GM19239 (cell line): ENCODE measurements at places on chromosomes 12 and 14.

DNA sequence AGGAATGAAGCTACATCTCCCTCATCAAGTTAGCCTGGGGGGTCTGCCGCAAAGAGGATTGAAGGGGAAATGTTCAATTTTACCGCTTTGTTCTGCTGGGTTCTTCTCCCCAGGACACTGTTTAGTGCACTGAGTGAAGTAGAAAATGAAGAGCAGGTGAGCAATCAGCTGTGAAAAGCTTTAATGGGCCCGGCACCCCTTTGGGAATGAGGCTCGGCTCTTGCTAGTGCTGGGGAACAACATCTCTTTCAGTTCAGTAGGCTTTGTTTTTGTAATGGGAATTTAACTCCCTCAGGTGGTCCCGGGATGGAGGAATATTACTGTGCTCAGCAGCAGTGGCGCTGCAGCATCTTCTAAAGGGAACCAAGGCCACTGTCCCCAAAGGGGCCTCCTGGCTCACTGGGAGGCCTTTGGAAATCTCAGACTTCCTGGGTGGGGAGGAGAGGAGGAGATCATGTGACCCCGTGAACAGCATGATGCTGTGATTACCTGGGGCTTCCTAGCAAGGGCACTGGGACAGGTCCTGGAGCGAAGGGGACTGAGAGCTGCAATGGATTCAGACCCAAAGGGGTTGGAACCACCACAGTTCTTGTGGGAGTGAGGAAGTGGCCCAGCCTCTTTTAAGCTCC lies 85.2 kb upstream of the MAX start:
- DNase-seq, result no peak

GRCh38 chr12:57550641-57551549 lies 1.1 kb downstream of the KIF5A start:
- DNase-seq, result no peak

DNA sequence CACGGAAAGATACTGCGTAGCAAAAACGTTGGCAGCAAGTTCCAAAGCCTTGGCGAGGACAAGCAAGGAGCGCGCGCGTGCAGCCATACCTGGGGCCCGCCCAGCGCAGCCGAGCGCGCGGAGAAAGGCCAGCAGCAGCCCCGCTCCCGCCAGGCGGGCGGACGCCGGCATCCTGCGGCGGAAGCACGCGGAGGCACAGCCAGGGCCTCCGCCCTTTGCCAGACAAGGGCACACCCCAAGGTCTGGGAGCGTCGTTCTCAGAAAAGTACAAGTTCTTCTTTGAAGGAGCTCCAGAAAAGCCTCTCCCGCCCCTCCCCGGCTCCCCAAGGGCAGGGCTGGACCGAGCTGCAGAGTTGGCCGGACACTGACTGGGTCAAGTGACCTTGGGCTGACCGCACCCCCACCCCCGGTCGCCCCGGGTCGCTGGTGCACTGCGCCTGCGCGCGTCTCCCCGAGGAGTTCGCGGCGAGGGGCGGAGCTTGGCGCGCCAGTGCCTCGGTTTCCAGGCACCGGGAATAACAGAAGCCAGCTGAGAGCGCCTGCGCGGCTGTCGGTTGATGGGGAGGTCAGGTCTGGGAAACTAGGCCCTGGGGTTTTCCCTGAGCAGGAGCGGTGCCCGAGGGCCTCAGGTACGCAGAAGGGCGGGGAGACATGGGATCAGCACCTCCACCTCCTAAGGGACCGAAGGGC lies at the start of gene ZC2HC1C:
TSS of gene ZC2HC1C (plus strand) at position 521 of the 690 bp plus-strand sequence. CDS start 933 bp downstream, outside the sequence.
- DNase-seq, result peak; percentile 57

GRCh38 chr12:123519141-123520001 lies 14.1 kb downstream of the RILPL1 start:
- DNase-seq, result no peak

- DNase-seq, result peak; percentile 12
Observed at GRCh38 chr14:103819503-103820307, 27.7 kb downstream of the PPP1R13B start.

GRCh38 chr14:24080888-24081738 lies 9.8 kb downstream of the CPNE6 start:
- peak; percentile 86 for DNase-seq

DNA sequence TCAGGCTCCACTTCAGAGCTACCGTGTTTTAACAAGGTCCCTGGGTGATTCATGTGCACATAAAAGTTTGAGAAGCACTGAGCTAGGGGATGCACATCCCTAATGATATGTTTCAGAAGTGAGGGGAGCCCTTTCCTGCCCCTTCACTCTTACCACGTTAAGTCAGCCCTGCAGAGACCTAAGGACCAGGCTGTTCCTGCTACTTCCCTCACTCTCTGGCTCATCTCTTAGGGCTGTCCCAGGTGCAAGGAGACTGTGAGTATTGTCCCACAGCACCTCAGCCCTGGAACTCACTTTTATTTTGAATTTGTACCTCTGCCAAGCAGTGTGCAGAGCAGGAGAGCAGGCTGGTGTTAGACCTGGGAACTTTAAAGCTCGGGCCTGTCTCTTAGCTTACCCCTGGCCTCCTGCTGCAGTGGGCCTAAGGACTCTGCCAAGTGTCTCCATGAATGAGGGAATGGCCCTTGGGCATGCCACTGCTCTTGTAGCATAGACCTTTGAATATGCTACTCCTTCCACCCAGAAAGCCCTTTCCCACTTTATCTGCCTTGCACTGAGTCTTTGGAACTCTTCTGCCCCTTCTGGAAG lies 11.0 kb upstream of the SUSD6 start:
- DNase-seq, result no peak

GRCh38 chr14:69644814-69645213 lies 33.4 kb downstream of the SUSD6 start:
- no peak for DNase-seq

- DNase-seq, result peak; percentile 34
Observed at GRCh38 chr14:22837114-22837749, 847 bp downstream of the MMP14 start.

DNA sequence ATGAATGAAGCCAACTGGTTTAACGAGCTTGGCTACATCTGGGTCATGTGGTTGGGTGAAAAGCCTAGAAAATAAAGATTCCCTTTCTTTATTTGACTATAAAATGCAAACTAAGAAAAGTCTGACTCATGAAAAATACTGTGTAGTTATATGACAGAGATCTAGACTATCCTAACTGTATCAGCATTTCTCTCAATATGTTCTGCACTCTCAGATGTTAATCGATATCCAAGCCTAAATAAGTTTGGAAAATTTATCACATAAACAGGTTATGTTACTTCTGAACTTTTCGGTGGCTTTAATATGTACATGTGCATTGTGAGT lies 133.1 kb downstream of the DAAM1 start:
- DNase-seq, result no peak

GRCh38 chr14:64656986-64657385 lies 47.2 kb upstream of the PLEKHG3 start:
- no peak for DNase-seq

DNA sequence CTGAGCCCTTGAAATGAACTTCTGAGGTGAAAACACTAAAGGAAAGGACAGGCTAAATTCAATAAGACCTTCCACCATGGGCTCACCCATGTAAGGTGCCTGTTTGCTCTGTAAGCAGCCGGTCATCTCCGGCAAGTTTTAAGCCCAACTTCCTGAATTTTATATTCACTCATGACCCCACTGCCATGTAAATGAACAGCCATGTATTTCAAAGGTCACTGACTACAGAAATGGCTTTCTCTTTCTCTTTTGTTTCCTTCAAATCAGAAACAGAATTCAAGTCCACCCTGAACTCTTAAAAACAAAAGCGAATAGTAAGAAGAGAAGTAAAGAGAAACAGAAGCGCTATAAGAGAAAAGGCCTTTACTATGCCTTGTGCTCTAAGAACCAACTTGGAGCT lies 61.7 kb upstream of the OVCH1 start:
- DNase-seq, result no peak

GRCh38 chr12:120630104-120630892 lies 10.1 kb upstream of the CABP1 start:
- no peak for DNase-seq

- no peak for DNase-seq
Observed at GRCh38 chr12:30939234-30939633, 12.7 kb downstream of the TSPAN11 start.

- no peak for DNase-seq
Observed at GRCh38 chr12:96303653-96304052, 96.6 kb downstream of the CDK17 start.

DNA sequence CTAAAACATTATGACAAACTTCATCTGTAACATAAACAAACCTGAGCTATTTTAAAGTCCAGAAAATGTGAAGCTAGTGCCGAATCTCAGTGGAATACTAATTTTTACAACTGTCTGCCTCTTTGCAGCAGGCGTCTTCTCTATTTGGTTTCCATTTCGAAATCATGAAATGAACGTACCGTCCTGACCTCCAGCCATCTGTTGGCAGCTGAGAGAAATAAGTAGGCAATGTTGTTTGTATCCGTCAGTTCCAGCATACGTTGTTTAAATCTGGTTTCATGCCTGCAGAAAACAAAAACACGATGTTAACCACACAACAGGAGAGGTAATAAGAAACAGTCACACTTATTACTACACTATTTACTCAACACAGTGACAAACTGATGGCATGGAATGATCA lies 54.3 kb upstream of the KCNJ8 start:
- no peak for DNase-seq

DNA sequence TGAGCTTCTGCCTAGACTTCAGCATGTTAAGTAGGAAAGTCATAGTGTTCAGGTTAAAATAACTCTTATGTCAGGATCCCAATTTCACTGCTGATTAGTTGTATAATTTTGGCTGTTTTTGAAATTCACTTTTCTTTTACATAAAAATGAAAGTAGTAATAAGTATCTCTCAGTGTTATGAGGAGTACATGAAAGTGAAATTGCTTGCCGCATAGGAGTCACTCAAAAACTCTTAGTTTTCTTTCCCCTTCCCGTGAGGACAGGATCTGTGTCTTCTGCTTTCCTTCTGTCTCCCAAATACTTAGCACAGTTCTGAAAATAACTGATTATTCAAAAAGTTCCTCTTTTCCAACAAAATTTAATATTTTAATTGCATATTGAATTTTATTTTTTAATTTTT lies 100.5 kb downstream of the SLC38A4 start:
- no peak for DNase-seq

DNA sequence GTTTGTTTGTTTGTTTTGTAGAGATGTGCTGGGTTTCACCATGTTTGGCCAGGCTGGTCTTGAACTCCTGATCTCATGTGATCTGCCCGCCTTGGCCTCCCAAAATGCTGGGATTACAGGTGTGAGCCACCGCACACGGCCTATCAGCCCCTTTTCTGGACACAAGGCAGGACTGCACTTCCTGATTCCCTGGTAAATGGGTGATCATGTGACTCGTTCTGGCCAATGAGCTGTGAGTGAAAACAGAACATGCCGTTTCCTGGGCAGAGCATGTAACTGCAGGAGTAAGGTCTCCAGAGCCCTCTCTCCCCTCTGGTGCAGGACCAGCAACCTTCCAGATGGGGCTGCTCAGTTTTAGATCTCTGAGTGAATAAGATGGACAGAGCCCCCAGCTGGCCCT lies 92.7 kb downstream of the ITPK1 start:
- no peak for DNase-seq

DNA sequence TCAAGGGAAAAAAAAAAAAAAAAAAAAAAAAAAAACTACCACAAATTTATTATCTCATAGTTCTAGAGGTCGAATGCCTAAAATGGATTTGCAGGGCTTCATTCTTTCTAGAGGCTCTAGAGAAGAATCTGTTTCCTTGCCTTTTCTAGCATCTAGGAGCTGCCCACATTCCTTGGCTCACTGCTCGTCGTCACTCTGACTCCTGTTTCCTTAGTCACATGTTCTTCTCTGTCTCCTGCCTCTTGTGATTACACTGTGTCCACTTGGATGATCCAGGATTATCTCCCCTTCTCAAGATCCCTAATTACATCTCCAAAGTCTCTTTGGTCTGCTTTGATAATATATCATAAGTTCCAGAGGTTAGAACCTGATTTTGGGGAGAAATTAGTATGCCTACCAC lies 88.7 kb downstream of the HECTD1 start:
- no peak for DNase-seq

GRCh38 chr14:96095581-96096476 lies 56.7 kb downstream of the C14orf132 start:
- no peak for DNase-seq

DNA sequence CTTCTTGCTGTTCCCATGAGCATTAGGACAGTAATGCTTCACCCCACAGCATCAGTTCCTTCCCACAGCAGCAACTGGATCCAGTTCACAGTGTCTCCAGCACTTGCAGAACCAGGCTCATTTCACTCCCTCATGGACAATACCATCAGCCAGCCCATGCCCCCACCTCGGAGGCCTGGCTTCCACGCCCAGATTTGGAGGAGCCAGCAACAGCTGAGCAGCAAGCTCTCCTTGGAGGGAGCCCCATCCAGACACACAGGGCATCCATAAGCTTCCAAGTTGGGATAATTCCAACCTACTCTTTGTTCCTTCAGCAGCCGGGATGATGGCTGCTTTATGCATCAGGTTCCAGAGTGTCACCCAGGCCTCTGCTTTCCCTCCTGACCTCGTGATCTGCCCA lies 250.0 kb downstream of the GLT1D1 start:
- DNase-seq, result no peak

- no peak for DNase-seq
Observed at GRCh38 chr12:91588874-91589454, 406.3 kb upstream of the DCN start.

GRCh38 chr12:124479680-124480468 lies 87.5 kb downstream of the NCOR2 start:
- no peak for DNase-seq

DNA sequence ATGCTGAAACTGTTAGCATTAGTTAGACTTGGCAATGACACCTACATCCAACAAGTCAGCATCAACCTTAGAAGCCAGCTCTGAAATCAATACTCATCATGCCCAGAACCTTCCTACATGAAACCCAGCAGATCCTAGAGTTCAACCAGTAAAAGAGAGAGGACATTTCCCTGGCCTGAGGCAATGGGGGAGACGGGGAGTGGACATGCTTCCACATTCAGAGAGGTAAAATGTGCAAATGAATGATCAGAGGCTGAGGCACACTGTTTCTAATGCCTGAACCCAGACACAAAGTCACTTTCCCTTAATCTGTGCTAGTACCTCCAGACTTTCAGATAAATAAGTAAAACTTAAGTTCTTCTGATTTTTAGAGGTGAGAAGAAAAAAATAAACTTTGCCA lies 34.5 kb downstream of the ERO1A start:
- no peak for DNase-seq

GRCh38 chr14:81313200-81313599 lies 86.9 kb downstream of the STON2 start:
- no peak for DNase-seq

DNA sequence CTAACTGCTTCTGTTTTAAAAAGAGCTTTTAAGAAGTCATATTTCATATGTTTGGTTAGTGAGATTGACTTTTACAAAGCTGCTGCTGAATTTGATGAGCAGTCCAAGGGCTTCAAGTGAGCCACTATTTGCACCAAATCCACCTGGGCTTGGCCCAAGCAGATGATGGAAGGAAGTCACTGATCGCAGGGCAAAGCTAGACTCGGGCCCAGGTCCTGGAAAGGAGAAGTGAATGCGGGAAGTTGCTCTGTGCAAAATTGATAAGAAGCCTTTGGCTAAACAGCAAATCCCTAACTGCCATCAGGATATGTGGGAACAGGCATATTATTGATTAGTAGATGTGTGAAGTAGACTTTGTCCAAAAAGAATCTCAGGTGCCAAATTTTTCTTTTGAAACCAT lies 30.5 kb downstream of the PLXNC1 start:
- DNase-seq, result no peak

GRCh38 chr14:75989134-75989533 lies 3.6 kb downstream of the IFT43 start:
- DNase-seq, result no peak

- DNase-seq, result no peak
Observed at GRCh38 chr12:6154730-6155459, 30.4 kb upstream of the VWF start.
